Left lung (tissue), 14 donors: ENCODE measurements at places on chromosomes 16 and 17. TPM values are rescaled to one million over a fixed set of nuclear protein-coding genes. Genes with fewer than 3 reads are reported as not detected.

GRCh38 chr17:43846963-43847371 is at the start of gene CD300LG:
Gene CD300LG, plus strand, starts transcription at chr17:43847176. Its CDS starts 41 bp downstream, at chr17:43847217.
- no peak for DNase-seq

GRCh38 chr17:44211281-44212265 is 7.9 kb downstream of the UBTF start:
- DNase-seq: no peak

GRCh38 chr17:15382914-15383313 is 41.5 kb upstream of the TEKT3 start:
- no peak for DNase-seq

- no peak for DNase-seq
Measured at GRCh38 chr16:7390974-7391373, 58.3 kb downstream of the RBFOX1 start.

DNA sequence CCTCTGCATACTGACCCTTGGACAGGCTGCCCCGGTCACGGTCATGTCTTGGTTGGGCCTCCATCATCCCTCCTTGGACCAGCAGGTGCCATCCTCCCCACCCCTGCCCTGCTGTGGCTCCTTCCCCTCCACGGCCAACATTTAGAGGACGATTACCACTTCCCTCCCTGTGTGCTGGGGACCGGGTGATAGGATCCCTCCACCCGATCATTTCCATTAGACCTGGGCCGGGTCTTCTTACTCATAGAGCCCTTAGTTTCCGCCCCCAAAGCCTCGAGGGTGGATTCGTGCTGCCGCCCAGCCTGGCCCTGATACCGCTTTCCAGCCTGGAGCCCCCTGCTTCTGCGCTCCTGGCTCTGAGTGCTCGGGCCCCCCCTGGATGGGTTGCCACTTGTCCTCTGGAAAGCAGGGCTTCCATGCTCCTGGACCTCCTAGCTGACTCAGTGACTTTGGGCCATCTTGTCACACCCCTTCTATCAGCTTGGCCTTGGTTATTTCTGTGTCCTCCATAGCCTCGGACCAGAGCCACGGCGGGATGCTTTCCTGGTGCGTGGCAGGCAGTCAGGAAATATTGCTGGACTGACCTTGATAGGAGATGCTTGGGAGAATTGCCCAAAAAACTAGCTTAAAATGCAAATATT is 171.4 kb downstream of the SEC14L1 start:
- DNase-seq: no peak

GRCh38 chr17:40795019-40795667 is 4.6 kb downstream of the KRT28 start:
- no peak for DNase-seq

DNA sequence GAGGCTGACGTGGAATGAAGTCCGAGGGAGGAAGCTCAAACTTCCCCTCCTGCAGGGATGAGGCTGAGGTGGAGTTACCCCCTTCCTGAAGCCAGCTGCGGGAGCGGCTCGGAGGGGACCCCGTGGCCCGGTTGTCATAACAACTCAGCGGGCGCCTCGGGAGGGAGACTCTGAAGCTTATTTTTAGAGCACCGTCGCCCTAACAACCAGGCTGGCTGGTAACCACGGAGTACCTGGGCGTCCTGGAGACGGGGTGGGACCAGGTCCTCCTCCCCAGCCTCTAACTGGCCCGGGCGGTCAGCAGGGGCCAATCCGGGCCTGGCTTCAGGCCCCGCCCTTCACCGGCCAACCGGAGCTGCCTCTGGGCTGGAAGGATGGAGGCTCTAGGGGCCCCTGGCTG is 27.7 kb downstream of the NECAB2 start:
- peak; percentile 58 for DNase-seq

DNA sequence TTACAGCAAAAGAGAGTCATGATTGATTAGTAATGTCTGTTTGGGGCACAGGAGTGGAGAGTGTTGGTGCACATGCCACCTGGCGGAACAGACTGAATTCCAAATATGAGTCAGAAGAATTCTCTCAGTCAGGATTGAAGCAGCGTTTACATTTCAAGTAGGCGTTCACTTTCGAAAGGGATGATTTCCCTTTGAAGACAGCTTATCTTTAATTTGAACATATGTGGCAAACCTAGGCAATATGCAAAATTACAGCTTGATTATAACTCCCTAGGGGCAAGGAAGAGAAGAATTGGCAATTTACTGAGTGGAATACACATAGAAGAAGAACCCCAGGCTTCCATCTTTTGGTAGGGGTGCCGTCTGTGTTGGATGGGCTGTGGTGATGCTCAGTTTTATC is 235.8 kb downstream of the HAPSTR1 start:
- DNase-seq: no peak

DNA sequence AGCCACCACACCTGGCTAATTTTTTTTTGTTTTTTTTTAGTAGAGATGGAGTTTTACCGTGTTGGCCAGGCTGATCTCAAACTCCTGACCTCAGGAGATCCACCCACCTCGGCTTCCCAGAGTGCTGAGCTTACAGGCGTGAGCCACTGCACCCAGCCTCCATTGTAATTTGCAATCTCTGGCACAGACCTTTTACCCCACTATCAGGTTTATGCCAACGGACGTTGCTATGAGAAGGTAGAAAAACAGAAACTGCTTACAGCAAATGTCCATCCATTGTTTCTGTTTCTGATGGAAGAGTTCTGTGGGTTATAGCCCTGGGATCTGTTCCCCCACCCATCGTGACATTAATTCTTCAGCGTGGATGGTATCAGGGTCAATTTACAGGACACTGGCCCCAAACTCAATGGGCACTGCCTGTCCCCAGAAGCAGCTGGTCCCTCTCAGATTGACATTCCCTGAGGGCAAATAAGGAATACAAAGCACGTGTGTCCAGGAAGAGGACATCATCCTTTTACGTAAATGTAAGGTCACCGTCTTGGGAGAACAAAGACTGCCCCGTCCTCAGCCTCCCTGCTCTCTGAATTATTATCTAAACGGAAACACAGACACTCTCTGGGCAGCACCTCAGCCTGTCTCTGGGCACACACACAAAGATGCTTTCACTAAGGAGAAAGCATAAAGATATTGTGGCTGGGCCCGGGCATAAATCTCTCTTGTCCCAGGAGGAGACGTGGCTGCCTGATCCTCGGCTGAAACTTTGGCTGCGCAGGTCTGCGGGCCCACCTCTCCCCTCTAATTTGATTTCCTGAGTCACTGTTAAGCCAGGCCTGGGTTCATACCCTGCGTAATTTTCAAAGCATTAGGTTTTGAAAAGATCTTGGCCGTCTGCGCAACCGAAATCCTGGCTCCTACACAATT is 5.2 kb downstream of the KCNG4 start:
- no peak for DNase-seq

- DNase-seq: no peak
Measured at GRCh38 chr16:65788434-65789140, 577.9 kb upstream of the CDH5 start.

DNA sequence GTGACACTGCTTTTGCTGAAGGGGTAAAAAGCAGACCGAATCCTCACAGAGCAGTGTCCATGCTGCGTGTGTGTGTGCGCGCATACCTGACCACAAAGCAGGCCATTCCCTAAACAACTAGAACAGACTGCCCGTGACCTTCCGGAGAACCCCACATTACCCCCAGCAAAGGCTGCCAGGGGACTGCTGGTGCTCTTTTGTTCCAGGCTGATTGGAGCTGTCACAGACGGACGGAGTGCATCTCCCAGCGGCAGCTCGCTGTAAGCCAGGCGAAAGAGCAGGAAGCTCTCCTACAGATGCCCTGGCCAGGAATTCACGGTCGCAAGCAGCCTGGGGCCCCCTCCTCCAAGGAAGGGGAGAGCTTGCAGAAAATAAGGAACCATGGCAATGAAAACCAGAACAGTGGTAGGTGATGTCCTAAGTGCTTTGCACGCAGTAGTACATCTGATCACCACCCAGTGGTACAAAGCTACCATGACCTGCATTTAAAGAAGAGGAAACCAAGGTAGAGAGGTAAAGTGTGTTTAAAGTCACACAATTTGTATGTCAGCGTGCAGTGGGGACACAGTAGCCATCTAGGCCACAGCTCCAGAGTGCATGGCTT is 153.4 kb upstream of the DYNLRB2 start:
- peak; percentile 26 for DNase-seq

GRCh38 chr17:48563385-48563838 is 14.7 kb downstream of the HOXB4 start:
- DNase-seq: no peak

- DNase-seq: peak; percentile 39
Measured at GRCh38 chr17:534071-534691, 180.5 kb downstream of the VPS53 start.

DNA sequence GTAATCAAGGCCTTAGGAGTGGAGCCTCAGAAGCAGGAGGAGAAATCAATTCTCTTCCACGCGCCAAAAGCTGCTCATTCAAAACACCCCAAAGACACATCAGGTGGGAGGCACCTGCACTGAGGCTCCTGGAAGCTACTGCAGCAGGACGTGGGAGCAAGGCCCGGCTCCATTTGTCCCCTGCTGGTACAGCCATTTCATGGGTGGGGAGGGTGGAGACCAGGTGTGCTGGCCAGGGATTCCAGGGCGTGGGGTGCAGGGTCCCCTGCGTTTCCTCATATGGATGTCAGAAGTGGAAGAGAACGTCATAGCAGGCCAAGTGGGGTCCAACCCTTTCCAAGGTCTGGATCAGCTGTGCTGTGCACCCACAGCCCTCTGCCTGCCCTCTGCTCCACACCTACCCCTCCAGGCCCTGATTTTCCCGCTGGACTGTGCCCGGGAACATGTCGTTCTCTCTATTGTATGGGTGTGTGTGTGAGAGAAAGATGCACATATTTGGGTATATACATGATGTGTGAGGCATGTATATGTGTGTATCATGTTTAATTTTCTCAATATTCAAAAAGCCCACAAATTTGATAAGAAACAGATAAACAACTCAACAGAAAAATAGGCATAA is 39.2 kb upstream of the CBX4 start:
- no peak for DNase-seq

- DNase-seq: no peak
Measured at GRCh38 chr16:17474572-17474971, 3.8 kb upstream of the XYLT1 start.

- no peak for DNase-seq
Measured at GRCh38 chr16:82699711-82700495, 73.1 kb downstream of the CDH13 start.

- DNase-seq: peak; percentile 71
Measured at GRCh38 chr17:45144199-45145034, 3.9 kb upstream of the HEXIM1 start.

- no peak for DNase-seq
Measured at GRCh38 chr16:30660424-30661261, 2.4 kb downstream of the FBRS start.

DNA sequence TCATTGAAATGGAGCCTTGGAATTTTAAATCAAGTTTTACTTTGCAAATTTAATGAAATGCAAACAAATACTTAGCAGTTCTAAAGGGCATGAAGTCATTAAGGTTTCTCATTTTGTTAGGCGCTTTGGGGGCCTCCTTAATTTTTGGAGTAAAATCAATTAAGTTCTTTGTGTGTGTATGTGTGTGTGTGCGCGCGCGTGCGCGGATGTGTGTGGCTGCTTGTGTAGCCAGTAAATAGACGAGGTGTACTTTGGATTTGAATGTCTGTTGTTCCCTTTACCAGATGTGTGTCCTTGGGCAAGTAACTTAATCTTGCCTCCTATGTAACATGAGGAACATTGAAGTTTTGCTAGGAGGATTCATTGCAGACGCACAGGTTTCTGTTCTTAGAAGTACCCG is 1051.4 kb upstream of the EEF2KMT start:
- DNase-seq: no peak

DNA sequence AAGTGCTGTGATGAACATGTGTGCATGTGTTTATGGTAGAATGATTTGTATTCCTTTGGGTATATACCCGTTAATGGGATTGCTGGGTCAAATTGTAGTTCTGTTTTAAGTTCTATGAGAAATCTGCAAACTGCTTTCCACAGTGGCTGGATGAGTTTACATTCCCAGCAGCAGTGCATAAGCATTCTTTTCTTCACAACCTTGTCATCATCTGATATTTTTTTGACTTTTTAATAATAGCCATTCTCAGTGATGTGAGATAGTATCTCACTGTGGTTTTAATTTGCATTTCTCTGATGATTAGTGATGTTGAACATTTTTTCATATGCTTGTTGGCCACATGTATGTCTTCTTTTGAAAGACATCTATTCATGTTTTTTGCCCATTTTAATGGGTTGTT is 18.5 kb downstream of the CCL8 start:
- no peak for DNase-seq

DNA sequence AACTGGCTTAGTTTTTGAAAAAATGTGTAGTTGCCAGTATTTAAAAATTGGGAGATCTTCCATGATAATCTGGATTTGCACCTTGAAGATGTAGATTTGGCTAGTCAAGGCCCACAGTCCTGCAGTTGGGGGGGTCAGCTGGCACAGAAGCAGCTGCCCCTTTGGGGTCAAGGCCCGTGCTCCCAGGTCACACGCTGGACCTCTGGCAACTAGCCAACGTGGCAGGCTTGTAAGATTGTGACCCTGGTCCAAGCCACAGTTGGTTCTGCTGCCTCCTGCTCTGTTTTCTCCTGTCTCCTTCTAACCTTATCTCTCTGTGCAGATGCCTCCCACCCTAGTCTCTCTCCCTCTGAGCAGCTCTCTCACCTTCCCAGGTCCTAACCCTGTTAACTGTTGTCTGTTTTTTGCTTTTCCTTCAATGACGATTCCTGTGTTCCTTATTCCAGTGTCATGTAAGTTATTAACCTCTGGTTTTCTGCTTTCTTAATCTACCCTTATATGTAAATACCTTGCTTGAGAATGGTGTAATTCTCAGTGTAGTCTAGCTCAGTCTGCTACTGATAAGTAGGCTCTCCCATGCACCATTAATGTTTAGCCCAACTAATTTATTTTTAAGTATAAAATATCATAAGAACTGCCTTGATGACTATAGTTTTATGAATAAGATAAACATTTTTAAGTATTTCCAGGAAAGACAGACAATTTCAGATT is 27.9 kb downstream of the CLEC16A start:
- DNase-seq: no peak

- no peak for DNase-seq
Measured at GRCh38 chr16:85736921-85737320, 14.0 kb downstream of the C16orf74 start.

GRCh38 chr16:75787440-75787839 is 61.1 kb upstream of the CPHXL start:
- no peak for DNase-seq

DNA sequence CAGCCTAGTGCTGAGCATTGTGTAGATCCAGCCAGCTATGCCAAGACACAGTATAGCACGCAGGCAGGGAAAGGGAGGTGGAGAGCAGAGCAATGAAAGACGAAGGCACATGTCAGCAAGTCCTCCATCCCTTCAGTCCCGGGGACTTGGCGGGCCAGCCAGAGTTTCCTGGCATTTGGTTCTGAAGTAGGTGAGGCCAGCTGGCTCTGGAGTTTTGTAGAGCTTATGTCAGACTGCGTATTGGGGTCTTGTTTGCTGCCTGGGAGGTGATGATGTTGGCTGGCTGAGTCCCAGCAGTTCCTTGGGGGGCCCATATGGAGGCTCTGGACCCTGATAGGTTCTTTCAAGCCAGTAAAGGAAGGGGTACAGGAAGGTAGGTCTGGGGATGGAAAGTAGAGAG is 55.7 kb upstream of the AKTIP start:
- DNase-seq: no peak

- no peak for DNase-seq
Measured at GRCh38 chr16:8916541-8917225, 34.5 kb downstream of the LITAFD start.

- DNase-seq: no peak
Measured at GRCh38 chr16:72198771-72199201, 26.8 kb upstream of the PMFBP1 start.

Gene C17orf75
- 33.9 TPM for polyA plus RNA-seq

Gene MBTPS1
- 107 TPM for polyA plus RNA-seq

Gene SLC5A2
- polyA plus RNA-seq: 15.2 TPM

Gene CFAP119
- polyA plus RNA-seq: 6.2 TPM

Gene KRTAP16-1
- polyA plus RNA-seq: not detected

Gene KRT13
- not detected for polyA plus RNA-seq

Gene KLHL36
- 28.0 TPM for polyA plus RNA-seq

Gene ZNF598
- polyA plus RNA-seq: 19.4 TPM

Gene ABCC11
- 0.20 TPM for polyA plus RNA-seq
